ENCODE measurements at places on chromosomes 2 and 18. TPM values are rescaled to one million over a fixed set of nuclear protein-coding genes. Genes with fewer than 3 reads are reported as not detected.
A peak's percentile ranks its signal among the peaks of the same experiment; 100 is the strongest.

BOLL gene
- 0.04 TPM for total RNA-seq

ASTL gene
- not detected for total RNA-seq

PIEZO2 gene
- 8.2 TPM for total RNA-seq

ARHGEF33 gene
- total RNA-seq = 0.10 TPM

MATN3 gene
- total RNA-seq = 6.4 TPM

PAIP2B gene
- 29.7 TPM for total RNA-seq

CNDP1 gene
- total RNA-seq = not detected

DNAJC10 gene
- total RNA-seq = 96.9 TPM

IL36RN gene
- not detected for total RNA-seq

UGT1A6 gene
- not detected for total RNA-seq

FIGN gene
- 17.2 TPM for total RNA-seq

CAD gene
- total RNA-seq = 126 TPM

TCF7L1 gene
- total RNA-seq = 42.4 TPM

HOXD8 gene
- total RNA-seq = not detected

WDR12 gene
- total RNA-seq = 118 TPM

FBXO15 gene
- 0.21 TPM for total RNA-seq

G6PC2 gene
- total RNA-seq = not detected

RAX gene
- 0.03 TPM for total RNA-seq

DNA sequence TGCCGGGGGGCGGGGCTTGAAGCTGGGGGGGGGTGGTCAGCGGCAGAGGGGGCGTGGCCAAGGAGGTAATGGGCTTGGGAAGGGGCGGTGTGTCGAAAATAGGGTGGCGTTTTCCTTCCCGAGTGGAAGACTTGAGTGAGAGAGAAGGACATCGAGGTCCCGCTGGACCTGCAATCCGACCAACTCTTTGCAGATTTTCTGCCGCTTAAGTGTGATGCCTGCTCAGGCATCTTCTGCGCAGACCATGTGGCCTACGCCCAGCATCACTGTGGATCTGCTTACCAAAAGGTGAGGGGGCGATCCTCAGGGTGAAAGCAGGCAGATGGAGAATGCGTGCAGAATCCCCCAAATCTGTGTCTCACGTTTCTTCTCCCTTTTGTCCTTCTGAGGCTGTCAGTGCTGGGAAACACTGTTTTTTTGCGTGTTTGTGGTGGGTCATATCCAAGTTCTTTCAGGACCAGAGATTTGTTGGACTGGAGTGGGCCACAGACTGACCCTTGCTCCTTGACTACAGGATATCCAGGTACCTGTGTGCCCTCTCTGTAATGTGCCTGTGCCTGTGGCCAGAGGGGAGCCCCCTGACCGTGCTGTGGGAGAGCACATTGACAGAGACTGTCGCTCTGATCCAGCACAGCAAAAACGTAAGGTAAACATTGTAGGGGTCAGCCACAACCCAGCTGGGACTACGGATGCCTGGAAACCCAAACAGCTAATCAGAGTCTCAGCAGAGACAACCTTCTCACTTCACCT, 727 bp downstream of the ZFAND2B start:
- no peak overlapping the region for H3K27ac ChIP-seq
- no peak for DNase-seq
- peak overlapping the region; percentile 84 for H3K4me3 ChIP-seq
- peaks cover 15% of the 10 kb centered on the region for H3K4me1 ChIP-seq
- no peaks in the 10 kb centered on the region for H3K36me3 ChIP-seq

- H3K27ac ChIP-seq = peak overlapping the region; percentile 70
- DNase-seq = peak; percentile 71
- H3K36me3 ChIP-seq = no peaks in the 10 kb centered on the region
- H3K4me3 ChIP-seq = peak overlapping the region; percentile 71
- H3K27me3 ChIP-seq = no peaks in the 10 kb centered on the region
Observed at GRCh38 chr2:165794536-165794928, 485 bp upstream of the GALNT3 start.

DNA sequence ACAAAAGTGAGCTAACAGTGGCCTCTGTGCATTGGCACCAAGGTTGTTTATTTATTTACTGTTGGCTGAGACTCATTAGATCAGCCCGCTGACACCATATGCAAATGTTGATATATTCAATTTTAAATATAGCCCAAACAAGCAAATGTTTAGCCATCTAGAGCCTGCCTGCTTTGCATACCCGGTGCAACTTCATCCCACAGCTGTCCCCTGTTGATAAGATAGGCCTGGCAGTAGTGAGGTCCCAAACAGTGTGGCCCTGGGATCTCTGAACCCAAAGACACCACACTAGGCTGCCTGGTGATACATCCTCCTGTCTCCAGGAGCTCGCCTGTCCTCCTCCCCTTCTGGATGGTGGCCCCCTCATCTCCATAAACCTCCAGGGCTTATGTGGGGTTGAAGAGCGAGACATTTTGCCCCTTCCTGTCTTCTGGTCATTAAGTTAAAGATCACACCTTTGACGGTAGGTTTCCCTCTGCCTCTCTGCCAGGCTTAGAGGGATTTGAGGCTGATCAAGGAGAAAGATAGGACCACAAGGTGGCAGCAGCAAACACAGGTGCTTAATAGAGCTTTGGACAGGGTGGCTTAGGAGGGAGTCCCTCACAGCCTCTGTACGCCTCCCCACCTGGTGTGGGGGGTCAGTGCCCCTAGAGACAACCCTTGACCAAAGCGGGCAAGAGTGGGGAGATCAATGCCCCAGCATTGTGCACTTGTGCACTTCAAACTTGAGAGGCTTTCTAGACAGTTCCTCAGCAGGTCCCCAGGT, 23.7 kb upstream of the MYO5B start:
- H3K27me3 ChIP-seq = no peaks in the 10 kb centered on the region
- no peak overlapping the region for H3K27ac ChIP-seq
- no peaks in the 10 kb centered on the region for H3K36me3 ChIP-seq
- no peak overlapping the region for H3K4me3 ChIP-seq

- DNase-seq = peak; percentile 13
- no peak overlapping the region for H3K4me3 ChIP-seq
- no peak overlapping the region for H3K27ac ChIP-seq
Observed at GRCh38 chr18:6145645-6146306, 250.5 kb upstream of the TMEM200C start.

GRCh38 chr2:236238751-236239150, 25.5 kb downstream of the ASB18 start:
- H3K27ac ChIP-seq = no peak overlapping the region
- no peak overlapping the region for H3K4me3 ChIP-seq
- H3K27me3 ChIP-seq = peaks cover 47% of the 10 kb centered on the region
- H3K4me1 ChIP-seq = peaks cover 33% of the 10 kb centered on the region
- no peak for DNase-seq

DNA sequence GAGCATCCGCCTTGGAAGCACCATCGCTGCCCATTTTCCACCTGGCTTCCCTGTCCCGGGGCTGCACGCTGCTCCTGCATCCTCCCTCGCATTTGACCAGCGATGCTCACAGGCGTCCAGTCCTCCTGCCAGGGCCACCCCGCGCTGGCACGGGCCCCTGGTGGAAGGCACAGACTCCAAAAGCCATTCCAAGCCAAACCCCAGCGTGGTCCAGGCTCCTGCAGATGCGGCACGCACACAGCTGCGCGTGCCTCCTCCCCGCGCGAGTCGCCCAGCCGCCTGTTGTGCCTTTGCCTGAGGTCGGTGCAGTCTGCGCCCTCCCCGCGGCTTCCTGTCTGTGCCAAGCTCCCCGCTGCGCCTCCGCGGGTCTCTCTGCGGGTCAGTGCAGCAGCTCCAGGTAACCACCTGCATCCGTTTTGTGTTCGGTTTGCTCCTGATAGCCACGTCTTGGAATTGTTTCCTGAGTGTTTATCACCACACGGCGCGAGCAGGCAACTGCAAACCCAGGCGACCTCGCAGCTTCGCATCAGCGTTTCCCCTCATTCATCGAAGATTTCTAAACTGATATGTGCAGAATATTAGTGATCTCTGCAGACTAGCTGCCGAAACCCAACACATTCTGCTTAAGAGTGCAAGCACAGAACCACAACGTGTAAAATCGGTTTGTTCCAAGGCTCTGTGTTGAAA, 65.2 kb upstream of the SALL3 start:
- H3K4me1 ChIP-seq = no peaks in the 10 kb centered on the region
- H3K36me3 ChIP-seq = no peaks in the 10 kb centered on the region
- H3K27me3 ChIP-seq = no peaks in the 10 kb centered on the region
- no peak for DNase-seq

DNA sequence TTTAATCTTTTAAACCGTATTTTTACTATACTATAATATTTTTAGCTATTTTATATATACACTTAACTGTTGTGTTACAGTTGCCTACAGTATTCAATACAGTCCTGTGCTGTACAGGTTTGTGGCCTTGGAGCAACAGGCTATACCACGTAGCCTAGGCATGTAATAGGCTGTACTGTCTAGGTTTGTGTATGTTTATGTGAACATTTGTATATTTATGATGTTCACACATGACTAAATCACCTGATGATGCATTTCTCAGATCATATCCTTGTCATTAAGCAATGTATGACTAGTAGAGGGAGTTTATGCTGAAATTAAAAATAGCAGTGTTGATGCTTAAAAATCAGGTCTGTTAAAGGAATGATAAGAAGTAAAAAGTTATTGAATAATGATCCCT, 92.3 kb upstream of the RANBP2 start:
- no peak for DNase-seq
- H3K27ac ChIP-seq = no peak overlapping the region
- H3K4me1 ChIP-seq = peaks cover 23% of the 10 kb centered on the region
- no peak overlapping the region for H3K4me3 ChIP-seq

GRCh38 chr2:8627692-8628085, 54.2 kb upstream of the ID2 start:
- H3K36me3 ChIP-seq = no peaks in the 10 kb centered on the region
- no peak overlapping the region for H3K27ac ChIP-seq
- H3K4me1 ChIP-seq = no peaks in the 10 kb centered on the region
- no peaks in the 10 kb centered on the region for H3K27me3 ChIP-seq

- H3K4me3 ChIP-seq = no peak overlapping the region
- peaks cover 12% of the 10 kb centered on the region for H3K27me3 ChIP-seq
- no peak for DNase-seq
- no peak overlapping the region for H3K27ac ChIP-seq
- no peaks in the 10 kb centered on the region for H3K36me3 ChIP-seq
Observed at GRCh38 chr2:219452361-219453317, 18.0 kb downstream of the SPEG start.

GRCh38 chr2:182866461-182867406, at the start of gene FRZB:
Gene FRZB, minus strand, starts transcription at chr2:182866637. Its CDS starts 85 bp downstream, at chr2:182866552.
- peak within 1 kb of the TSS; percentile 94 for H3K4me3 ChIP-seq
- no peaks in the 10 kb centered on the region for H3K36me3 ChIP-seq
- peaks cover 14% of the 10 kb centered on the region for H3K4me1 ChIP-seq
- H3K27me3 ChIP-seq = peaks cover 41% of the 10 kb centered on the region

DNA sequence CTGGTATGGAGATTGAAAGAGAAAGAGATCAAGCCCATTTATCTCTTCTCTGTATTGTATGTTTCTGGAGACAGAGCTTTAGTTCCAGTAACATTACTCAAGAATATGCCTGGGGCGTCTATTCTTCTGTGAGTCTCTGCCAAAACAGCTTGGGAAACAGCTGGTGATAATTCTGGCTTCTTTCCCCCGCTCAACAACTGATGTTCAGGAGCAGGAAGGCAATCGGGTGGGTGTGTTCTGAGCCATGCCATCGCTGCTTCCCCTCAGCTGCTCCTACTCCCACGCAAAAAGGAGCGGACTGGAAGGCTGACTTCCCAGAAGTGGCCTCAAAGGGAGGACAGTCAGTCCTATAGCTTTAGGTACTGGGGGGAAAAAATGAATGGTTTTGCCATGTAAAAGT, 695.1 kb downstream of the PLCL1 start:
- no peaks in the 10 kb centered on the region for H3K36me3 ChIP-seq
- no peak overlapping the region for H3K27ac ChIP-seq
- peaks cover 31% of the 10 kb centered on the region for H3K4me1 ChIP-seq
- H3K27me3 ChIP-seq = no peaks in the 10 kb centered on the region

- peaks cover 6% of the 10 kb centered on the region for H3K4me1 ChIP-seq
- H3K27me3 ChIP-seq = no peaks in the 10 kb centered on the region
- peak overlapping the region; percentile 39 for H3K4me3 ChIP-seq
- peak; percentile 79 for DNase-seq
Observed at GRCh38 chr2:38528008-38528442, 74.7 kb downstream of the HNRNPLL start.

DNA sequence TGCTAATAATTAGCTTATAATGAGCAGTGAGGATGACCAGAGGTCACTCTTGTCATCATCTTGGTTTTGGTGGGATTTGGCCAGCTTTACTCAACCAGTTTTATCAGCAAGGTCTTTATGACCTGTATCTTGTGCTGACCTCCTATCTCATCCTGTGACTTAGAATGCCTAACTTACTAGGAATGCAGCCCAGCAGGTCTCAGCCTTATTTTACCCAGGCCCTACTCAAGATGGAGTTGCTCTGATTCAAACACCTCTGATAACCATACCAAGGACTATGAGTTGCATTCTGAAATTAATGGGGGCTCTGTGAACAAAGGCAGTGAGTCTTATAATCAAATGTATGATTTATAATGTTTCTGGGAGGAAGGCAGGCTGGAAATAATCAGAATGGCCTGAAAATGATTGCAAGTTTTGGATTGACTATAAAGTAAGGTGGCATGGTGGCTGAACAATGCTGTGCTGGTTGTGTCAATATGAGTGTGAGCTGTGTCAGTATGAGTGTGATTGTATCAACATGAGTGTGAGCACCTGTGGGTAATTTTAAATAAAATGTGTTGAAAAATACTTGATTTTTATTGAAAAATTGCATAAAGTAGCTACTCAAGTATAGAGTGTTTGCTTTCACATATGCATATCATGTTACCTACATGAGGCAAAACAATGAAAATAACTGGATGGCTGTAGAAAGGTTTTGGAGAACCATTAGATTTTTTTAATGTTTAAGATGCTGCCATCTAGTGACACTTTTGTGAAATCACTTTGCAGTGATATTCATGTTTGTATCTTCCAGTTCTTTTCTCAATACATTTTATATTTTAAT, 103.0 kb downstream of the KYNU start:
- DNase-seq = peak; percentile 42
- H3K36me3 ChIP-seq = no peaks in the 10 kb centered on the region

GRCh38 chr18:2515171-2515787, 56.0 kb downstream of the METTL4 start:
- no peak overlapping the region for H3K27ac ChIP-seq
- peaks cover 6% of the 10 kb centered on the region for H3K4me1 ChIP-seq
- H3K27me3 ChIP-seq = no peaks in the 10 kb centered on the region
- no peak overlapping the region for H3K4me3 ChIP-seq
- DNase-seq = no peak

DNA sequence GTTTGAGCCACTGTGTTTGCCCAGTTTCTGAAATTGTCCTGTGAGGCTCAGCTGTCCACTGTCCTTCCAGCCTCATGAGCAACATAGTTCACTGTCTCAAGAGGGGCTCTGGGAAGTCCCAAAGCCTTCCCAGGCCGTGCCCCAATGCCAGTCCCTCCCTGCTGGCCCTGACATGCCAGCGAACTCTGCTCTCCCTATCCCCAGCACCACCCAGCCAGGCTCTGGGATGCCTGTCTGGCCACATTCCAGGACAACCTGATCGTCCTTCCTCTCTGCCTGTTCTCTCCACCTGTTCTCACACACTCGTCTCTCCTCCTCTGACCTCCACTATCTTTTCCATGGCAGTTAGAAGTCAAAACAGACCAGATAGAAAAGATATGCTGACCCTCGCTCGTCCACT, 278.0 kb upstream of the ID2 start:
- DNase-seq = no peak
- no peaks in the 10 kb centered on the region for H3K36me3 ChIP-seq
- H3K4me3 ChIP-seq = no peak overlapping the region
- H3K27ac ChIP-seq = no peak overlapping the region

All from GM23338 (cell line).